ENCODE measurements at places on chromosomes 2 and 18.

DNA sequence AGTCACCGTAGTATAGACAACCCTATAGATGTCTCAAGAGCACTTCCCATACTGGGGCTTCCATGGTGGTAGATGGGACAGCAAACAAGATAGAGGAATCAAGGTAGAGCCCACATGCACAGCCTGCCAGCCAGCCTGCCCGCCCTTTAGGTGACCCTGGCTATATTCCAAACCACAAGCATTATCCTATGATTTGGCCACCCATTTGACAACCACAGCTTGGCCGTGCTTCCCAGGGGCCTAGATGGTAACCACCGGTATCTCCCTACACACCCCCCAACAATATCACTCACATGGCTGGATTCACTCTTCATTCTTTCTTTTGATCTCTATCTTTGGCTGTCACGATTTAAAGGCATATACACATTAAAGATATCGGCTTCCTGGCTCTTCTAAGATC is 85.3 kb downstream of the CDK15 start:
- DNase-seq: no peak

DNA sequence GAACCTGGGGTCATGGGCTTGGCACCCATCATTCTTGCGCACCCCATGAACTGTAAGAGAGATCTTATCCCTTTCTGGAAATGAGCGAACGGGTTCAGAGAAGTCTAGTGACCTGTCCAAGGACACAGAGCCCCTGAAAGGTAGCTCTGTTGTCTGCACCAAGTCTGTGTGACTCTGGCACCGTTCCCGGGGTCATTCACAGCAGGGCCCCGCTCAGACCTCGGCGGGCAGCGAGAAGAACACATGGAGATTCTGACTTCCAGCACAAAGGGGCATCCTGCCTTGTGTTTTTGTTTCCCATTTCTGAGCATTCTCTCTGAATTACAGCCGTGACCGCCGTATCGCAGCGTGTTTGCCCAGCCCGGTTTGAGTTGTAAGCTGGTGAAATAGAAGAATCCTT is 231.7 kb downstream of the KLHL29 start:
- DNase-seq: no peak

- no peak for DNase-seq
These were observed 1.3 kb downstream of the STK39 start for GRCh38 chr2:168246072-168246482.

DNA sequence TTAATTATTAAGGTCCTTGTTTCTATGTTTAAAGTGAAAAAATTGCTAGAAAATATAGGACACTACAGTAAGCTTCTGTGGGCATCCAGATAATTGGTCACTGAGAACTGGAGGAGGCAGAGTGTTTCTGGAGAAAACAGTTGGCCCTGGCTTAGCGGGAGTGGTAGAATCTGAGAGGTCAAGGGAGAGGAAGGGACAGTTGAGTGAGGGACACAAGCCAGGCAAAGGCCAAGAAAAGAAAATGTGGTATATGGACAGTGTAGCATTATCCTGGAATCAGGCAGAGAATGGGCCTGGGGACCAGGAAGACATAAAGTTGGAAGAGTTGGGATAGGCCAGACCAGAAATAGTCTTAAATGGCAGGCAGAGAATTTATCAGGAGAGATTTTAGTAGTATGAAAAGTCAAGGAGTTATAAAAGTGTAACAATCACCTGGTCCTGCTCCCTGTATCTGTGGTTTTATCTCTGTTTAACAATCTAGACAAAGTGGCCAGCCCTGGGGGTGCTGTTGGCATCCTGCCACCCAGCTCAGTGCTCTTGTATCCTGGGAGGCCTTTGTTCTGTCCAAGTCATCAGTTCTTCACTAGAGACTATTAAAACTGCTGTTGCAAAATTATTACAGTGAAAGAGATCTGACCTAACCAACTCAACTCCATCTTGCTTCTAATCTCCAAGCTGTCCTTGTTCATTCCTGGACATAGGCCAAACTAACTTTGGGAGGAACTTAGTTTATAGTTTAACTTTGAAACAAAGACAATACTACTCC is 15.4 kb upstream of the MSGN1 start:
- DNase-seq: no peak

GRCh38 chr18:32698153-32698552 is 74.7 kb downstream of the KLHL14 start:
- DNase-seq: no peak

DNA sequence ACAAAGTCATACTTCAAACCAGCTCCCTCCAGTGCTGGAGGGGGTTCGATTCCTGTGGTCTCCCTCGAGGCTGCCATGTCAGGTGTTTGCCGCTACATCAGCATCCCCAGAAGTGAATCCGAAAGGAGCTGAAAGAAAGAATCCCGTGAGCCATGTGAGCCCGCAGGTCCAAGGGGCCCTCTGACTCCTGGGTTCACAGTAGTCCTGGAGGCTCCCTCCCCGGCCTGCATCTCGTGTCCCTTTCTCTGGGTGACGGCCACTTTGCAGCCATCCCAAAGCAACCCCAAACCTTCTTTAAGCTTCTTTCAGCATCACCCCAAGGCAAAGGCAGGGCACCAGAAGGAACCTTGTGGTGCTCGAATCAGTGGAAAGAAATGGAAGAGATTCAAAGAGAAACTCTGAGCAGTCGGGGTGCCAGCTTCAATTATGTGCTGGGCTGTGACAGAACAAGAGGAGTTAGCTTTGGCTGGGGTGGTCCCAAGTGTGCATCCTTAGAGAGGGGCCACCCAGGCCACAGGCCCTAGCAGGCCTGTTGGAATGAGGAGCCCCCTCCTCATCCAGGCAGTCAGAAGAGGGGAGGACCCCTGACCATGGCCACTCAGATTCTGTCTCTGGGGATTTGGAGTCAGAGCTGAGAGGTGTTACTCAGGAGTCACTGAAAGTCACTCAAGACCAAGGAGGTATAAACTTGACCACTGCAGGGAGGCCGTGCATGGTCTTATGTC is 59.7 kb downstream of the CIB4 start:
- no peak for DNase-seq

GRCh38 chr2:62216616-62217015 is 20.7 kb downstream of the B3GNT2 start:
- no peak for DNase-seq

DNA sequence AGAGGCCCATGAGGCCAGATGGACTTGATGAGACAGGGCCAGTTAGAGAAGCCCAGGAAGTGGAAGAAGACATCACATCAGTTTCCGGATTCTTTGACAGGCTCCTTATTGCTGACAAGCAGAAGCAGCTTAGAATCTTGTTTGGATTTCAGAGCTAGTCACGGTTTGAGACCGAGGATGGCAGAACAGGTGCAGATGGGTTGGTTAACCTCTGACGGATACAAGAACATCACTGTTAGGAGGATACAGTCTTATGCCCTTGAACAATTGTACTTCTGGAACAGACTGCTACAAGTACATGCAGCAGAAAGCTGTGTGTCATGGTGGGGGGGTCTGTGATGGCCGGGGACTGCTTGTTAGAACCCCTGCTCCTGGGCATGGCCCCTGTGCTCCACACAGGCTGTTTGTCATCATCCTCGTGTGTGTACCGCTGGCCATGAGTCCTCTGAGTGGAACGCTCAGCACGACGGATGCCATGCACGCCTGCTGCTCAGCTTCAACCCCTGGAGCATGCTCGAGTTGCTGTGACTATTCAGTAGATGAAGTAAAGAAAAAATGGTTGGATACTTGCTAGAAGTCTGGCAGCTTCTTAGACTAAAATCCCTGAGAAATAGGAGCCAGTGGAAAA is 217.7 kb downstream of the SH3RF3 start:
- no peak for DNase-seq

- DNase-seq: no peak
These were observed 35.4 kb downstream of the PSD4 start for GRCh38 chr2:113209011-113209645.

DNA sequence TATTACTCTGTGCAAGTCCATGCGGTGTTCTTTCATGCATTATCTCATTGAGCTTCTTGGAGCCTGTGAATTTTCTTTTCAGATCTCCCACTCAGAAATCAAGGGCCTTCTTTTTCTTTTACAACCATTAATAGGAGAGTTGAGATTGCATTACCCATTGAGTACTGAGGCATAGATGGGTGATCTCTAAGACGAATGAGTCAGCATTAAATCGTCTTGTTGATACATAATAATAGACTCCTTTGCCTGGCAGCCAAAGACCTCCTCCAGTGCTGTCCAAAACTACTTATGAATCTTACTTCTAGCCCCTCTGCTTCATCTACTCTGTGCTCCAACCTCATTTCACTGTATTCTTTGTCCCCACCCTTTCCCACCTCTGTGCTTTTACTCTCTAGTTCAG is 180.5 kb downstream of the AGPS start:
- DNase-seq: no peak

Data from CD4-positive, alpha-beta T cell treated with Interleukin-4 for 1 hour (primary cell).